CMK (cell line): ENCODE measurements at places on chromosomes 13 and 19.
A peak's percentile ranks its signal among the peaks of the same experiment; 100 is the strongest.

- peak; percentile 8 for DNase-seq
Observed at GRCh38 chr13:71240911-71241310, 626.1 kb downstream of the DACH1 start.

DNA sequence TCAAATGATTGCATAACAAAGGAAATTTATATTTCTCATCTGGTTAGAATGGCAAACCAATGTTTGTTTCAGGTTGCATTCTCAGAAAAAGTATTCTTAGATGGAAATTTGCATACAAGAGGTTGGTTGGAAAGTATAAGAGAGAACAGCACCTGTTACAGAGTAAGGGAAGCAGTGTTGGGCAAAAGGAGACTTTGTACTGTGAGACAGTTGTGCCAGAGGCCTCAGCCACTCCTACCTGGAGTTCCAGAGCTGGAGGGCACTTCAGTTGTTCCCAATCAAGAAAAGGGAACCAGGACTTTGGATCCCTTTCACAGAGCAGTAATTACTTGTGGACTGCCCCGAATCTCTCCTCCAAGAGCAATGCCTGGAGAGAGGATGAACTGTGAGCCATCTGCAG is 81.8 kb downstream of the SPRY2 start:
- no peak for DNase-seq

DNA sequence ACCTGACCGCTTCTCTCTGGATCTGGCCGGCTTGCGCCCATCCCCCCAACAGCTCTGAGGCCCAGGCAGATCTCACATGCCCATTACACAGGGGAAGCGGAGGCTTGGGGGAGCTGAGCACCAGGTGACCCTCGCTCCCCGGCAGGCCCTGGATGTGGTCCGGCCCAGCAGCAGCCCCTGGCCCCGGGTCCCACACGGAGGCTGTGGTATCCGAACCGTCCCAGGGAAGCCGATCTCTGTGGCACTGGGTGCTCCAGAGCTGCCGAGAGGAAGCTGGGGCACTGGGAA is 27.7 kb downstream of the SBNO2 start:
- DNase-seq, result no peak

GRCh38 chr13:24032252-24032651 is 128.3 kb upstream of the SPATA13 start:
- no peak for DNase-seq

DNA sequence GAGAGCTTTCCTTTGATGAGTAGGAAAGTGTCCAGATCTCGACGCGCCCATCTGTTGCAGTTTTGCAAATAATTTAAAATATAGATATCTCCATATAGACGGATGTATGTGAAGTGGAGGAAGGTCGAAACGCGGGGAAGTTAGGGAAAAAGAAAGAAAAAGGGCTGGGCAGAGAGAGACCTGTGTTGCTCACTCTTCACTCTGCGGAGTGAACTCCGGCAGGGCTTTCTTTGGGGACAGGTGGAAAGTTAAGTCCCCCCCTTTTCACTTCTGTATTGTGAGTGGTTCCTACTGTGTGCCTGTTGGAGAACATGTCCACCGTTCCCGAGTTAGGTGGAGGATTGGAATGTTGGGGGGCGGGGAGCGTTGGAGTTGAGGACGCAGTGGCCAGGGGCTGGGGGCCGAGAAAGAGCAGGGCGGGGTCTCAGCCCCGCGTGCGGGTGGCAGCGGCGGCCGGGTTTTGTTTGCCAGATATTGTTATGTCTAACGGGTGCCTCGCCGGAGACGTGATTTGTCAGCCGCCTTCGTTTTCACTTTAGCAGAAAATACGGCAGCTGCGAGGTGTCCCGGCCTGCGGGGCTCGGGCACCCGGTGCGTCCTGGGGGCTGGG is 145.1 kb upstream of the ZNF536 start:
- DNase-seq, result no peak

- no peak for DNase-seq
Observed at GRCh38 chr19:20005741-20006140, 33.6 kb downstream of the ZNF682 start.

DNA sequence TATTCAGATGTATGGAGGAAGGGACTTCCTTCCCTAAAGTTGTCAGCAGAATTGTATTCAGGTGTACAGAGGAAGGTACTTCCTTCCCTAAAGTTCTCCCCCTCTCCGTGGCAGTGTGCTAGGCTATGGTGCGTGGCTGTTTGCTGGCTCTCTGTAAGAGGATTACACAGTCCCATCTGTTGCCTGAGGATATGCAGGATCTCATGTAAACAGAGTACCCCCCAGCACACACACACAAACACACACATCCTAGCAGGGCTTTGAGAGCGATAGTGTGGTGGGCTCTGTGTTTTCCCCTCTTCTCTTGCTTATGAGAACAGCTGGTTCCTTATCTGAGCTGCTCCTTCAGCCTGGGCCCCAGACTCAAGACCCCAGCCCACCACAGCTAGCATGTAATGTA is 10.3 kb downstream of the NEK5 start:
- no peak for DNase-seq

GRCh38 chr19:37928527-37929286 is 21.7 kb downstream of the SIPA1L3 start:
- DNase-seq, result no peak

DNA sequence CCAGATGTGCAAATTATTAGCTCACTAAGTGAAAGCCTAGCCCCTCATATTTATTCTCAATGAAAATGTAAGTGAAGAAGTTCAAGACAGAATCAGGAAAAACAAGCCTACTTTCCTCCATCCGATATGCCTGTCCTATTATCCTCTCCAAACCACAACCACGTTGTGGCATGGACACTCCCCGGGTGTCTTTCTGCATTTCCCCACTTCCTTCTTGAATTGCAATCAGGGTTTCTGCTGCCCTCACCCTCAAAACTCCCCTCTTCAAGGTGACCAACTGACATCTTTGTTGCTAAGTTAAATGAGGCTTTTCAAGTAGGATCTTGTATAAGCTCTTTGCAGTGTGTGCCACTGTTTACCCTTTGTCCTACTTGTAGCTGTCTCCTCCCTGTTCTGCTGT is 11.8 kb downstream of the SLC25A30 start:
- no peak for DNase-seq

- no peak for DNase-seq
Observed at GRCh38 chr13:101007245-101007644, 332.6 kb upstream of the TMTC4 start.

GRCh38 chr13:98390086-98390715 is 186.7 kb downstream of the STK24 start:
- DNase-seq, result no peak

DNA sequence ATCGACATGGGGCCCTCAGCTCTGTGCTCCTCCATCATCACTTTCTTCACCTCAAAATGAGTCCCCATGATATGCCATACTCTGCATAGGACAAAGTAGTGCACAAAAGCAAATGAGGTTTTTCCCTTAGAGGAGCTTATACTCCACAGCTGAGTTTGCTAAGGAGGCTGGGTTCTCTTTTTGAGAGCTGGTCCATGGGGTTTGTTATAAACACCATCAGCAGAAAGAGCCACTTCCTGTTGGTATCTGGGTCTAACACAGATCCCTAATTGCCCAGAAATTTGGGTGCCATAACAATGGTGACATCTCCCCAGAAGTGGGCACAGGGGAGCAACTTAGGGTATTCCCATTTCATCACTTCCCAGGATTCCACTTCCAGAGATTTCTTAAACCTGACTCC is 395.7 kb downstream of the FOXO1 start:
- DNase-seq, result no peak

- no peak for DNase-seq
Observed at GRCh38 chr13:79663435-79663834, 182.5 kb downstream of the NDFIP2 start.

DNA sequence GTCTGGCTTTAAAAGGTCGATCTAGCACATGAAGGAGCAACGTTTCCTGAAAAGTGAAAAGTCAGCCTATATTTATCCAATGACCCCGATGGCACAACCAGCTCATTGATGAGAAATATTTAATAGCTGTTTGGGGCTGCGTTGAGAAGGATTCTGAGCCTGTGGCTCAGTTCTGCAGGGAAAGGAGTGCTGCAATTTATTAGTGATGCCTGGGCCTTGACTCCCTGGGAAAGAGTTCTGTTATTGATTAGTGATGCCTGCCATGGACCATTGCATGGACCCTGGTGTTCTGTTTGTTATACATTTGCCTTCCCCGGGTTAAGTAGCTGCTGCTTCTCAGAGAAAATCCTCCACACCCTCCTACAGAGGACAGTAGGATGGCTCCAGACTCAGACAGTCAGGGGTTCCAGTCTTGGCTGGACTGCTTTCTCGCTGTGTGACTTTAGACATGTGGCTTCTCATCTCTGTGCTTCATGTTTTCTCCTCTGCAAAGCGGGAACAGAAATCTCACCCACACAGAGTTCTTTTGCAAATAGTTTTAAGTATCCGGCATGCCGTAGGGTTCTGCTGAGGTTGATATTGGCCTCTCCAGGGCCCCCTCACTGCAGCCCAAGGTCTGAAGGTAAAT is 17.7 kb upstream of the PTPRS start:
- DNase-seq, result no peak

DNA sequence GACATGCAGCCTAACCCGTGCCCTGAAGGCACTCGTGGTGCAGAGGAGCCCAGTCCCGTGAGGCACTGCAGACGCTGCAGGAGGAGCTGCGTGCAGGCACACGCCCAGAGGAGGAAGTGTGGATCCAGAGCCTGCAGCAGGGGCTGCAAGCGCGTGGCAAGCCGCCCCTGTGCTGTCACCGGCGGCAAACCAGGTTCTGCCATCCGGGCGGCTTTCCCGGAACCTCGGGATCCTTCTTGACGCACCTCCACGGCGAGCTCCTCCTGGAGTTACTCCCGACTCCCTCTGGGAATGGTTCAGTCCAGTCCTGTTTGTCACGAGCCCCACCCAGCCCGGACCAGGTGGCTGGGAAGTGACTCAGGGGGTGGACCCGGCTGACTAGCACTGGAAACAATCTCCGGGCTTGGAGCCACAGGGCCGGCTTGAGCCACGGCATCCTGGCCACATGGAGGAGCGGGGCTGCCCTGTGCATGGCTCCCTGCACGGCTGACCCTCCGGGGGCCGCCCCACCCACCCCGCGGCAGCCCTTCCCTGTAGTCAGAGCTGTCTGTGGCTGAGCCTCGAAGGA is 10.2 kb downstream of the DPP9 start:
- no peak for DNase-seq

- DNase-seq, result no peak
Observed at GRCh38 chr13:73602295-73602694, 531.9 kb downstream of the KLF12 start.

- no peak for DNase-seq
Observed at GRCh38 chr19:11473725-11474124, 7.1 kb downstream of the ELAVL3 start.

DNA sequence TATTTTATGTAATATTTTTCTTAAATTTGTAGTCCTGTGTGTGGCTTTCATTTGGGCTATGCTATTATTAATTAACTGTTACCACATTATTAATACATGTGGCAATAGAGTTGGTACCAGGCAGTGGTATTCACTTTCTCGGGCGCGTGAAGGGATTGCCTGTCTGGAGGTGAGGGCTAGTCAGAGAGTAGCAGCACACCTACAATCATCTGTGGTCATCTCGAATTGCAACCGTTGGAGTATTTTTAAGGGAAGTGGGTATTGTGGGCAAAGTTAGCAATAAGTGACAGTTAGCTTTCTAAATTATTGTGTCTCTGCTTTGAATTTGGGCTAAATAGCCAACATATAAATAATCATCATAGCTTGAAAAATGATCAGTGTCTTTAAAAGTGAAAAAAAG is 20.0 kb upstream of the GPR18 start:
- no peak for DNase-seq

DNA sequence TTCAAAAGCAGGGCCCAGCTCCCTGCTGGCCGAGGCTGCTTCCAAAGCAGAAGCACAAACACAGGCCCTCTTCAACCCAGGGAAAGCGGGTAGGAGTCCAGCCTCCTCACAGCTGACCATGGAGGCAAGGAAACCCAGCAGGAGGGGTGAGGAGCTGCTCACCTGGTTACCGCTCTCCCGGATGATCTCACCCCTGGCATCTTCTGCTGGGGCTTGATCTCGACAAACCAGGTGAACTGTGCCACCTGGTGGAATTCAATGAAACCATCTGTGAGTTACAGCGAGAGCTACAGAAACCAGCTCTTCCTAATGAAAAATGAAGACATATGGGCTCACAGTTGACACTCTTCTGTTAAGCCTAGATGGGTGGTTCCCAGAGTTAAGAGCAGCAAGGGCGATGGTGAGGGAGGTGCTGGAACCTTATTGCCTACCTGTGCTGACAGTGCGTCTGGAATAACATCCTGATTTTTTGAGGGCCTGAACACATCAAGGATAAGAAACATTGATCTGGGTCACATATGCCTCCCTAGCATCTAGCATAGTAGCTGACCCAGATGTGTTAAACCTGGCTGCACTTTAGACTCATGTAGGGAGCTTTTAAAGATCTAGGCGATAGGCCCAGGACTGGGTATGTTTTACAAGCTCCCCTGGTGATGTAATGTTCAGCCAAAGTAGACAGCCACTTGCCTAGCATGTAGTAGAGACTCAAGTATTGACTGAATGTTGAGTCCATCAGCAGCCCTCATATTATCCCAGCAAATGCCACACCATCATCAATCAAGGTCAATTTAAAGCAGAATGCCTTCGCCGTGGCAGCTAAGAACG is 6.1 kb downstream of the DHRS12 start:
- DNase-seq, result no peak

DNA sequence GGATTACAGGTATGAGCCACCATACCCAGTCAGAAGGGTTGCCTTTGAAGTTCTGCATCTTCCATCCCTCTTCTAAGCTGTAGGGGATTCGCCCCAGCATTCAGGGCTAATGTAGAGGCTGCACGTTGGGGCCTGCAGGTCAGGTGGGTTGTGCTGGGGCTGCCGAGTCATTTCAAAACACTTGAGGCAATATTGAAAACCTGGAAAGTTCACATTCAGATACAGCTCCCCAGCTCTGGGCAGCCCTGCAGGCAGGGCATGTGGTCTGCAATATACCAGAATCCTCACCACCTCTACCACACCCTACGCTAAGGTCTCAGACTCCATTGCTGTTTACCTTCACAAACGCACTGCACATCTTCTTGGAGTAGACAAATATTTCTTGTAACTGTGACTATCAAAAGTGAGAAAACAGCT is 24.6 kb downstream of the CCNE1 start:
- no peak for DNase-seq

DNA sequence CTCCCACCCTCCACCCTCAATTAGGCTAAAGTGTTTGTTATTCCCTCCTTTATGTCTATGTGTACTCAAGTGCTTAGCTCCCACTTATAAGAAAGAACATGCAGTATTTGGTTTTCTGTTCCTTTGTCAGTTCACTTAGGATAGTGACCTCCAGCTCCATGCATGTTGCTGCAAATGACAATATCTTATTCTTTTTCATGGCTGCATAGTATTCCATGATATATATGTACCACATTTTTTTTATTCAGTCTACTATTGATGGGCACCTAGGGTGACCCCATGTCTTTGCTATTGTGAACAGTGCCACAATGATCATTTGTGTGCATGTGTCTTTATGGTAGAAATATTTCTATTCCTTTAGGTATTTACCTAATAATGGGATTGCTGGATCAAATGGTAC is 114.3 kb downstream of the DLEU7 start:
- no peak for DNase-seq
